ENCODE measurements at places on chromosomes 5 and 9.

DNA sequence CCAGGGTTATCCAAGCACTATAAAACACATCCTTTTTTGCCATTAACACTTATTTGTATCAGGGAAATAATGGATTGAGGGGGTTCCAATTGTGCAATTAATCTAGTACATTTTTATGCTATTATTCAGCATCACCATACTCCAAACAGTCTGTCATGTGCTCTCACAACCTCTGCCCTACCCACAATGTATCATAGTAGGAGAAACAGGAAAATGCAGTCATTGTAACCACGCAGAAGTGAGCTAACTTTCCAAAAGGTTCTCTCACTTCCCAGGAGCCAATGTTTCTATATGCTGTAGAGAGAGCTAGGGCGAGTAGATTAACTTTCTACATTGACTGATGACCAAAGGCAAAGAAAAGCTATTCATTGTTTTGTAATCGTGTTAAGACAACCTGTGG lies 29.8 kb downstream of the DAB2 start:
- DNase-seq: no peak

DNA sequence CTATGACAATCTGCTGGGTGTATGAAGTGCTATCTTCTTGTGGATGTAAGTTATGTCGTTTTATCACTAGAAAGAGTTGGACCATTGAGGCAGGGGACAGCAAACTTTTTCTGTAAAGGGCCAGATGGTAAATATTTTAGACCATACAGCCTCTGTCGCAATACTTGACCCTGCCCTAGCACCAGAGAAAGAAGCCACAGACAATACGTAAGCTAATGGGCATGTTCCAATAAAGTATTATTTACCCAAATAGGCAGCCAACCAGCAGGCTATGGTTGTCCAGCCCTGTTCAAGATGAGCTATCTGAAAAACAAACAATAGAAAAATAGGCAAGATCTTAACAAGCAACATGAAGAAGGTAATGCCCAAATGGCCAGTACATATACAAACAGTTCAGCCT lies 36.4 kb downstream of the MTX3 start:
- DNase-seq: no peak

DNA sequence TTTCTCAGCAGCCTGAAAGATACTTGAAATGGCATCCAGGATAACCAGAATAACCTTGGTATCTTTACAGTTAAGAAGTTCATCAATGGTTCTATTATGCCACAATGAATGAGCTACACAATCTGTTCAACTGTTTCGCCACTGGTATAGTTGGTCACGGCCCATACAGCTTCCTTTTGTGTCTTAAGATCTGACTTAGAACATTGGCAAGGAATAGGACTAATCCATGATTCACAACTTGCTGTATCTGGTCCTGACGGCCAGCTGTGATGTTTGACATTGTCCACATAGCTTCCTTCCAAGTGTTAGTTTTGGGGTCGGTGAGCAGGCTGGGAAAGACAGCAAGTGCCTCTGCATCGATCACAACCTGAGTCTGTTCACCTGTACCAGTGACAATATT lies 113.3 kb upstream of the RAD23B start:
- DNase-seq: no peak

DNA sequence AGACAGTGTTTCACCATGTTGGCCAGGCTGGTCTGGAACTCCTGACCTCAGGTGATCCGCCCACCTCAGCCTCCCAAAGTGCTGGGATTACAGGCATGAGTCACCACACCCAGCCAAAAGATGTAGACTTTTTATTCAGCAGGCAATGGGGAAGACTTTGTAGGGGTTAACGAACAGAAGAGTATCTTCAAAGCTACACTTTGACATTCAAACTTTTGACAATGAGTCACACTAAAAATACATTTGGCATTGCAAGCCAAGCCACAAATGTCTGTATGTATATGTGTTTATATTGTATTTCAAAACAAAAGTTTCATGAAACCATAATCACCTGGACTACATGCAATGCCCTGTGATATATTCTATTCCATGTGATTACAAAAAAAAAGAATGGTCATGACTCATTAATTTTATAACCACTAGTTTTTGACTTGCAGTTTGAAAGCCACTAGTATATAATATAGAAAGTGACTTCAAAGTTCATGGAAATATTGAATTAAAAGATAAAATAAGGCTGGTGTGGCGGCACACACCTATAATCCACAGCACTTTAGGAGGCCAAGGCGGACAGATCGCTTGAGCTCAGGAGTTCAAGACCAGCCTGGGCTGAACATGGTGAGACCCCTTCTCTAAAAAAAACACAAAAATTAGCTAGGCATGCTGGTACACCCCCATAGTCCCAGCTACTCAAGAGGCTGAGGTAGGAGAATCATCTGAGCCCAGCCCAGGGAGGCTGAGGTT lies 8.3 kb downstream of the DIMT1 start:
- no peak for DNase-seq

- no peak for DNase-seq
Measured at GRCh38 chr5:173974688-173975239, 14.2 kb upstream of the C5orf47 start.

DNA sequence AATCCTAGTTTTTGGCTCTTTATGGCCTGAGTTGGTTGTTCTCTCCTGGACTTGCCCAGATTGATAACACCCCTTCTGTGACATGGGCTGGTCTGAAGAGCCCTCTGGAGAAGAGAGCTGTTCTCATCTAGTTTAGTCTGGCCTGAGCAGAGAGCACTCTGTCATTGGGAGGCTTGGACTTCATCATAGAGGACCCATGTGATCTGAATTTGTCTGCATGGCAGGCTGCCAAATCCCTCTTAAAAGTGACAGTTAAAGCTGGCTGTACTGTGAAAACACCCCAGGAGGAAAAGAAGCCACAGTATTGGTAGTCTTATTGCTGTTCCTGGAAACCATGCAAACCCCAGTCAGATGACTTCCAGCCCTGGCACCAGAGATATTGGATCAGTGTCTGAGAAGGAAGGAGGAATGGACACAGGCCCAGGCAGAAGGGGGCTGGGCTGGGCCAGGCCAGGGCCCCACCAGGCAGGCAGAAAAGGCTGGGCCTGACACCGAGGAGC lies 3.7 kb upstream of the WDR31 start:
- DNase-seq: peak; percentile 36

DNA sequence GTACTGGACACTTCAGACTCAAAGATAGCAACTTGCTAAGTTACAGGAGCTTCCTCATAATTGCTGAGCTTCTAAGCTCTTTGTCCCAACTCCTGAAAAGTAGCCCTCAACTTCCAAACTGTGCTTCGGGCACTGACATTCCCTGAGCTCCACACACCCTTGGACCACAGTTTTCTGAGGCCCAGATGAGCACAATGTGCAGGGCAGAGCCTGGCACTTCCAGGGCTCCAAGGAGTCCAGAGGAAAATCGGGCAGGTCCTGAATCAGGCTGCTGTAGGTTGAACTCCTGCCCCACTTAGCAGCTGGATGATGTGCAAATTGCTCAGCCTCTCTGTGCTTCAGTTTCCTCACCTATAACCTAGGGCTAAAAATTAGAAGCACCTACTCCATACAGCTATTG lies 54.6 kb upstream of the KCNIP1 start:
- no peak for DNase-seq

GRCh38 chr9:84899326-84899725 lies 229.8 kb downstream of the NTRK2 start:
- no peak for DNase-seq

DNA sequence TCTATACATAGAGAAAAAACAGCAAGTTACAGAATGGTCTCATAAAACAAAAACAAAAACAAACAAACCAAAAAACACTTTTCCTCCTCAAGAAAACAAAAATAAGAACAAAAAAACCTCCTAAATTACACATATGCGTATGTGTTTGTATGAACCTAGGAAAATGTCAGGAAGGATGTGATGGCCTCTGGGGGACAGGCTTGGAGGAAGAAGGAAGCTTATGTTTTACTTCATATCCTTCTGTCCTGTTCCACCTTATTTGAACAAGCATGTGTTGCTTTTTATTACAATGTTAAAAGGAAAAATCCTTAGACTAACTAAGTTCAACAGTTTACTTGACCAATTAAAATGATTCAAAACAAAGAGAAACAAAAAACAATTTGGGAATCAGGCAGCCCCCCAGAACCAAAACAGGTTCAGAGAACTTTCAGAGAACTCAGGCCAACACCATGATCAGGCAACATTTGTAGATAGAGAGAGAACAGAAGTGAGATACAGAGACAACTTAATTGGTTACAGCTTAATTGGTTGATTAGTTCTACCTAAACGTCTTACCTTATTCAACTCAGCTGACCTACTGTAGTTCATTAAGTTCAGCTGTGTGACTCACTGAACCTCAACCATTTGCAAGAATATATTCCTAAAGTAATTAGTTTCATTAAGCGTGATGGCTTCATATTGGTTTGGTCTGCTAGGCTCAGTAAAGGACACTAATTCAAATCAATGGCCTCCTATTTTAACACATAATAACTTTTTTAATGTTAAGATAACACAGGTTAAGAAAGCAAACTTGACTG lies 10.1 kb downstream of the SPAAR start:
- no peak for DNase-seq

- no peak for DNase-seq
Measured at GRCh38 chr5:38379350-38379937, 121.1 kb downstream of the EGFLAM start.

DNA sequence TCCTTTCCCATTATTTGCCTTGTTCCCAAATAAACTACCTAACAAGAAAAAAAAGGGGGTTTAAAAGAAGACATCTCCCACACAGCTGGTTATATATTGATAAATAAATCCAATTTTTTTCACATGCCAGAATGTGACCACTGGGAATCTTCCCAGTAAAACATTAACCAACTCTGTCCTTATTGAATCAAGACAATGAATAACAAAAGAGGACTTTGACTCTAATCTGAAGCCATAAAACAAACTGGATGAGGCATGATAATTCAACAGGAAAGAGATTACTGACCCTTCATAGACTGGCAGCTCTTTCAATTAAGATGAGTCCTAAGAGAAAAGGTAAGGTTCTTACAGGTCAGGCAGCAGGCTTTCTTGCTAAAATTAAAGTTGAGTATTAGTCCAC lies 165.8 kb upstream of the CDH6 start:
- peak; percentile 8 for DNase-seq

- no peak for DNase-seq
Measured at GRCh38 chr5:9888501-9888901, 258.4 kb upstream of the TAS2R1 start.

DNA sequence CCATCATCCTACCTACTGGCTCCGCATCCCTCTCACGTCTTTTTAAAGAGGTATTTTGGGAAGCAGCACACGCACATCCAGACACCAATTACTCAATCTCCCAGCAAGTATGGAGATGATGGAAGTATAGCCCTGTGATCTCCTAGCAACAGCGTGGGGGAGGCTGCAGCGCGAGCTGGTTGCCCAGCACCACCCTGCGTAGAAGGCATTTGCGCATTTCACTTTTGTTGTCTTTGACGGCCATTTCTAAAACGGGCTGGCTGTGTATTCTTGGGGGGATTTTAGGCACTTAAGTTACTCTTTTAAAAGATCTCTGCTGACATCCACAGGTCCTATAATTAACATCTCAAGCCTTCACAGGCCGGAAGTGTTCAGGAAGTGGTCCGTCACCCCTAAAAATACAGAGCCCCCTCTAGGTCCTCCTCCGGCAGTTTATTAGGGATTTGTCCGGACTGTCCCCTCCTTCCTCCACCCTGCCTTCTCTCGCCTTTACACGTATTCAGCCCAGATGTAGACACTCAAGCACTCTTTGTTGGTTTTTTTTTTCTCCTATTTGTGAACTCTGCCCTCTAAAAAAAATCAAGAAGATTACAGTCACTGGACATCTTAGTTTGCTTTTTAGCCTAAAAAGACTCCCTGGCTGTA lies 371.4 kb downstream of the NTRK2 start:
- no peak for DNase-seq

DNA sequence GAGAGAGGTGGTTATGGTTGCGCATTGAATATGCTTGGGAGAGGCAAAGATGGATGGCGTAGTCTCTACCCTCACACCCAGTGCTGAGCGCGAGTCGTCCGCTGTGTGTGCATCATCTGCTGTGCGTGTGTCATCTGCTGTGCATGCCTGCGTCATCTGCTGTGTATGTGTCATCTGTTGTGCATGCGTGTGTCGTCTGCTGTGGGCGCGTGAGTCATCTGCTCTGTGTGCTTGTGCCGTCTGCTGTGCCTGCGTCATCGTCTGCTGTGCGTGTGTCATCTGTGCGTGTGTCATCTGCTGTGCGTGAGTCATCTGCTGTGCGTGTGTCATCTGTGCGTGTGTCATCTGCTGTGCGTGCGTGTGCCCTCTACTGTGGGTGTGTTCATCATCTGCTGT lies 68.0 kb upstream of the IRX4 start:
- DNase-seq: no peak

- no peak for DNase-seq
Measured at GRCh38 chr5:88657906-88658775, 224.8 kb downstream of the MEF2C start.

- no peak for DNase-seq
Measured at GRCh38 chr5:129629575-129629974, 118.3 kb upstream of the MINAR2 start.

DNA sequence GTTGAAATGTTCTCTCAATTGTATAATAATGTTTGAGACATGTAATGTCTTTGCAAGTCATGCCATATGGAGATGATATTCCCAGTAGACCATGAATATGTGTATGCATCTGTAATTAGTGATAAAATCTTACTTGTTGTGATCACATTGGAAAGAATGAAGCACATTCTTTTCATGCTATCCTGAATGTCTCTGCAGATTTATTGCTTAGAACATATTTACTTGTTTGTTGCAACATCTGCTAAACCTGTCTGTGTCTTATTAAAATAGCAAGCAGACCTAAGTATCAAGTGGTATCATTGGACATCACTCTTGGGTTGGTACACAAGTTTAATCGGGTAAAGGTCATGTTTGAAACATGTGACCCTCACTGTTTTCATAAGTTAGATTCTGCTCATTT lies 265.5 kb upstream of the CD180 start:
- DNase-seq: no peak

DNA sequence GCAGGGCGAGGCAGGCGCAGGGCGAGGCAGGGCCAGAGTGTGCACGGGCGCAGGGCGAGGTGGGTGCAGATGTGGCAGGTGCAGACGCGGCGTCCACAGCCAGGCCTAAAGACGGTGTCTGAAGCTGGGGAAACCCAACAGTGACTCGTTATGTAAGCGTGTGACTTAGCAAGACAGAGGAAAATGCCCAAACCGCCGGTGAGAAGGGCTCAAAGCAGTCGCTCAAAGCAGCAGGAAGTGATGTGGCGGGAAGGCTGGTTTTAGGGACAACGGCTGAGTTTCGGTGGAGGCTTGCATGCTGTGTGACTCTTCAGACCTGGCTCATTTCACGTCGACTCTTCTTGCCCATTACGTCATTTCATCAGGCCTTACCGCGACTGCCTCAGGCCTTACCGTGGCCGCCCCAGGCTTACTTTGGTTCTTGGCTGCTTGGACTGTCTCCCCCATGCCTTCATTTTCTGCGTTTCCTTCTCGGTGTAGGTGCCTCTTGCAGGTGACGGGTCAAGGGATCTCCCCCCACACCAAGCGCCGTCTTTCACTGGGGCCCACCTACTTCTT lies 50.5 kb upstream of the EXOC3 start:
- no peak for DNase-seq

- DNase-seq: no peak
Measured at GRCh38 chr5:149988126-149988525, 12.3 kb downstream of the TIGD6 start.

Data from HT-29 (cell line).